Right ventricle myocardium inferior (tissue), 1 donor: ENCODE measurements at places on chromosomes 4 and X.

DNA sequence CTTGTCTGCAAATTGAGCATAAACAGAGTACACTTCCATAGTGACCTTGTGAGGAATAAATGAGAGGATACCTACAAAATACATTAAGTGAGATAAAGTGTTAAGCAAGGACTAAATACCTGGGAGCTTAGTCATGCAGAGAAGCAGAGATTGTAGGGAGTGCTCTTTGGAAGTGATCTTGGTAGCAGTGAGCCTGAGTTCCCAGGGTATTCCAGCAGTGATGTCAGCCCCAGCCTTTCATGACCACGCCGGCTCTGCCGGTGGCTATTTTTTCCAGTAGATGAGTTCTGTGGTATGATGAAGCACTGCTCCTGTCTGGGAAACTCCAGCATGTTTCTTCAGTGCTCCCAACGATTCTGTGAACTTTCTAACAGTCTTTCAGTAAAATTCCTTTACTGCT is 391.5 kb upstream of the IGFBP7 start:
- DNase-seq, result no peak

DNA sequence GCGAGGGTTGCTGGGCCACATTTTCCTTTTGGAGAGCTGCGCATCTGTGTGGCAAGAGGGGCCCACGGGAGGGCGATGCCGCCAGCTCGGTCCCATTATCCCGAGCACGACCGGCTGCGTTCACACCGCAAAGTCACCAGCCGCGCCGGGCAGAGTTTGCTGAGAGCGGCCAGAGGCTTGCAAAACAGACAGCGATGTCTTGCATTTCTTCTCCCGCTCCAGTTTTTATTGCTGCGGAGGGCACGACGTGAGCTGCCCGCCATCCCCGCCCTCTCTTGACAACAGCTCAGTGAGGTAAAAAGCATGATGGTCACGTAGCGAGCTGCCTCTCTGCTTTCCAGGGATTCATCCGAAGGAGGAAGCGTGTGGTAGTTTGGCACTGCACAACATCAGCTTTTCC is 102.1 kb upstream of the TENM3 start:
- DNase-seq, result no peak

DNA sequence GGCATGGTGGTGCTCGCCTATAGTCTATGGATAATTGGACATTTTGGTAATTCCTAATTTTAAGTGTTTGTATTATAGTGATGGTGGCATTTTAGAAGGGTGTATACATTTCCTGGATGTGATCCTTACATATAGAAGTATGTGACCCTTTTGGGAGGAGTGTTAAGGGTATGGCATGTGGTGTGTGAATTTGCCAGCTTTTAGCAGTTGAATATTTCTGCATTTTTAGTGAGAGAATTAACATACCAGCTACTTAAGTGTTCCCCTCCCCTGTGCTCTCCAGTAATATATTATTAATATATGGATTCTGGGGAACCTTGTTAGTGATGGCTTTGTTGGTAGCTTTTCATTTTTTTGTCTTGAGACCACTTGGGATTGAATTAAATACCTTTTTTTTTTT is 55.3 kb downstream of the STAG2 start:
- no peak for DNase-seq

DNA sequence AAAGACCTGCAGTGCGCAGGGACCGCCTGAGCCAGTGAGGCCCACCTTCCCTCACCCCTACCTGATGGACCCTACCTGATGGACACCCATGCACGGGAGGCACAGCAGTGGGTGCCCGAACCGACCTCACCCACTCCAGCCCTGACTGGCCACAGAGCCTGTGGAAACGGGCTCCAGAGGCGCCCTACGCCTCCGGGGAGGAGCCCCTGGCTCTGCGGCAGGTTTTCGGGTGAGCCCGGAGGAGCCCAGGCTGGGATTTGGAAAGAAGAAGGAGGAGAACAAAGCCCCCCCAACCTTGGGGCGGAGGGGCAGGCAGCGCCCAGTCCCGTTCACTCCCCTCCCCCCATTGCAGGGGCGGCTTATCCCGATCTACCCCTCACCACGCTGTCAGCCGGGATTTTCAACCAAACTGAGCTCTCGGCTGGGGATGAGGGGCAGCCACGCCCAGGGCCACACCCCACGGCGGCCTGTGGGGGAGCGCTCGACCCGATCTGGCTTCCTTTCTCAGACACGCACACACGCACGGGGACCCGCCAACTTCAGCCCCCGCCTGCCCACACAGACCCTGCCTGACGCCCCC is 675 bp downstream of the L1CAM start:
- no peak for DNase-seq

- DNase-seq, result no peak
Observed at GRCh38 chr4:112119353-112119783, 25.9 kb upstream of the FAM241A start.

GRCh38 chrX:11349661-11350337 is 56.6 kb downstream of the AMELX start:
- DNase-seq, result no peak

GRCh38 chrX:118156953-118157608 is 40.5 kb upstream of the KLHL13 start:
- no peak for DNase-seq

DNA sequence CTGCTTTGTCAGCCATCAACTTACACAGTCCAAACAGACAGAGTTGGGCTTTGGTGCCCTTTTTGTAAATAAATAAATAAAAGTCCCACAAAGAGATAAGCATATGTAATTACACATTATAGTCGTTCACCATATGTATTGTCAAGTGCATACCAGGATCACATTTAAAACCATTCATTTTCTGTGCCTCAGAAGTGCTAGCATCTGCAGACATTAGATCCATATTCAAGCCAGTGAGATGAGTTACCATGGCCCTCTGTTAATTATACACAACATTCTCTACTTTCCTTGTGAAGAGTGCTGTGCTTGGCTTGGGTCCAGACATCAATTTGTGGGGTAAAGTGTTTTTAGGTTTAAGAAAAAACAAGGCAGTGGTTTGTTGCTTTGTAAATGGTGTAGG is 76.8 kb downstream of the ENOX2 start:
- no peak for DNase-seq
